ENCODE measurements at places on chromosomes 16 and 17.

- no peak for DNase-seq
Measured at GRCh38 chr16:74700438-74701225, at the start of gene MLKL. Gene MLKL (minus strand): TSS chr16:74700862. CDS start chr16:74695757, 5,105 bp downstream.

DNA sequence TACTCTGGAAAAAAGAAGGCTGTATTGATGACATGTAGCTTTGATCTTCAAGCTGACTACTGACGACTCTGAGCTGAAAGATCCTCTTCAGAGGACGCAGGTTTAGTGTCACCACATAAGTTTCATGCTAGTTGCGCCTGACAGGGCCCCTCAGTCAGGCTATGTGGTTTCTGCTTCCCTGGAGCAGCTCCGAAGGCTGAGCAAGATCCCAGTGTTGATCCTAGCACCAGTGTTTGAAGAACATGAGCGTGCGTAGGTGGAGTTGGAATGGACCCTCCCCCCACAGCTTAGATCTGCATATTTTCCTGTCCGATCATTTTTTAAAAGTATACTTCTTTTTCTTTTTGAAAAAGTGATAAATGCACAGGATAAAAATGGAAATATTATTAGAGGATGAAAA is 17.3 kb downstream of the BANP start:
- DNase-seq, result no peak

DNA sequence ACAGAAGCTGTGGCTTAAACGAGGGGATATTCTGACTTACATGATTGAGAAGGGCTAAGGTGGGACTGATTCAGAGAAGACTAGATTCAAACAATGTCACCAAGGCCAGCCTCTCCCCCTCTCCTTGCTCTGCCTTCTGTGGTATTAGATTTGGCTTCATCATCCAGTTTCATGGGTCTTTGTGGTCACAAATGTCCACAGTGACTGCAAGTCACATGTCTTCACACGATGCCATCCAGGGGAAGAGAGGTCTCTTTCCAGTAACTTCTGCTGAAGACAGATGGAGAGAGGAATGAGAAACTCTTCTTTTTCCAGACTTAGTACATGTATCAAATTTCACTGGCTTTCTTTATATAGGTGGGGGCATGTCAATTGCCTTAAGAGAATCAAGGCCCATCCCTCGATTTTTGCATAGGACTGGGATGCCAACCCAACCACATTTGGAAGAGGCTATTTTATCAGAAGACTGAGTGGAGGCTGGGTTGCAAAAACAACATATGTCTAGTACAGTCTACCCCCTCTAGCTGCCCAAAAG is 57.3 kb upstream of the HNF1B start:
- DNase-seq, result no peak

GRCh38 chr17:75979705-75980187 is 706 bp downstream of the TEN1 start:
- DNase-seq, result no peak

- DNase-seq, result no peak
Measured at GRCh38 chr17:1736348-1737281, 6.1 kb upstream of the SERPINF2 start.

- no peak for DNase-seq
Measured at GRCh38 chr17:79038545-79039135, 14.7 kb downstream of the C1QTNF1 start.

- no peak for DNase-seq
Measured at GRCh38 chr16:35152067-35152627, 1692.7 kb downstream of the TP53TG3F start.

DNA sequence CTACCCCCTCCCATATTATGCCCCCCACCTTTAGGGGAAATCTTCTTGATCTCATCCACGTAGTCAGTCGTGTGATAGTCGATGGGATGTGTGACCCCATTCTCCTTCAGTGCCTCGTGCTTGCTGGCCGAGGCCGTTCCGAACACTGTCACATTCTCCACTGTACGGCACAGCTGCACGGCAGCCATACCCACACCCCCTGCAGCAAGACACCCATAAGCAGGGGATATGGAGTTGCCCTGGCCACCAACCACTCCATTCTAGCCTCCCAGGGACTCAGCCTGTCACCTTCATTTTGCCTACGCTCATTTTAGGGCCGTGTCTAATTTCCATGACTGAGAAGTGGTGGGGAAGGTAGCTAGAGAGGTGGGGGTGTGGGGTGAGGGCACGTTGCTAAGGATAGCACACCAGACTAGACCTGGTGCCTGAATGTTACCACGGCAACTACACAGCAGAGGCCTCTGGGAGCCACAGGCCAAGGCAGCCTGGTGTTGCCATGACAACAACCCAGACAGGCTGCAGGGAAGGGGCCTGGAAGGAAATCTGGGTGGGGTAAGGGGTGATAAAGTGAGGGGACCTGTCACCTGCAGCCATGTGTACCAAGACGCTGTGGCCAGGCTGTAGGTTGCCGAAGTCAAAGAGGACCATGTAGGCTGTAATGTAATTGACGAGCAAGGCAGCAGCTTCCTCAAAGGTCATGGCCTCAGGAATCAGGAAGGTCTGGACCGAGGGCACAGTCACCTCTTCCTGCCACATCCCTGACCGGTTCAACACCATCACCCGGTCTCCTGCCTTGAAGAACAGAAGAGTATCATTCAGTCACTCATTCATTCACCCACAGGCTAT is 4.0 kb downstream of the VAT1 start:
- DNase-seq, result no peak

DNA sequence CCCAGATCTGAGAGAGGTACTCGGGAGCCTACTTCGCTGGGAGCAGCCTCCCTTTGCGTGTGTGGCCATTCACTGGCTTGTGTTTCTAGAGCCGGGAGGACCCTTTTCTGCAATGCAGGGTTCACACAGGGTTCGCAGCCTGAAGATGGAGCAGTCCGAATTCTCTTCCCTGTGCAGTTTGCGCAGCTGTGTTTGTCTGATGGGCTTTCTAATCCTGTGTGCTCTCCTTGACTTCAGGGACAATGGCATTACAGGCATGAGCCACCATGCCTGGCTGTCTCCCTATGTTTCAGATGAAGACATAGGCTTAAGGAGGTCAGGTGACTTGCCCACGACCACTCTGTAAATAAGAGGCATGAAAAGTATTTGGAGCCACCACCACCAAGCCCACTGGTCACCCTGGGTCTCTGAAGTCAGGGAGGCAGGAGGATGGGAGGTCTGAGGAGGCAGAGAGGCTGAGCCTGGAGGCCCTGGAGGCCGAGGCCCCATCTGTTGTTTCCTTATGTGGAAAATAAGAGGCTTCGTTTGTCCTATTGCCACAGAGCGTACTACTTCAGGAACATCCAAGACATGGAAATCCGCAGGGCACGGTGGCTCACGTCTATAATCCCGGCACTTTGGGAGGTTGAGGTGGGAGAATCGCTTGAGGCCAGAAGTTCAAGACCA is 5.0 kb upstream of the STH start:
- no peak for DNase-seq

- no peak for DNase-seq
Measured at GRCh38 chr16:11474617-11475291, 112.0 kb downstream of the LITAF start.

GRCh38 chr17:60971515-60972369 is 294.1 kb downstream of the BCAS3 start:
- DNase-seq, result peak; percentile 46

DNA sequence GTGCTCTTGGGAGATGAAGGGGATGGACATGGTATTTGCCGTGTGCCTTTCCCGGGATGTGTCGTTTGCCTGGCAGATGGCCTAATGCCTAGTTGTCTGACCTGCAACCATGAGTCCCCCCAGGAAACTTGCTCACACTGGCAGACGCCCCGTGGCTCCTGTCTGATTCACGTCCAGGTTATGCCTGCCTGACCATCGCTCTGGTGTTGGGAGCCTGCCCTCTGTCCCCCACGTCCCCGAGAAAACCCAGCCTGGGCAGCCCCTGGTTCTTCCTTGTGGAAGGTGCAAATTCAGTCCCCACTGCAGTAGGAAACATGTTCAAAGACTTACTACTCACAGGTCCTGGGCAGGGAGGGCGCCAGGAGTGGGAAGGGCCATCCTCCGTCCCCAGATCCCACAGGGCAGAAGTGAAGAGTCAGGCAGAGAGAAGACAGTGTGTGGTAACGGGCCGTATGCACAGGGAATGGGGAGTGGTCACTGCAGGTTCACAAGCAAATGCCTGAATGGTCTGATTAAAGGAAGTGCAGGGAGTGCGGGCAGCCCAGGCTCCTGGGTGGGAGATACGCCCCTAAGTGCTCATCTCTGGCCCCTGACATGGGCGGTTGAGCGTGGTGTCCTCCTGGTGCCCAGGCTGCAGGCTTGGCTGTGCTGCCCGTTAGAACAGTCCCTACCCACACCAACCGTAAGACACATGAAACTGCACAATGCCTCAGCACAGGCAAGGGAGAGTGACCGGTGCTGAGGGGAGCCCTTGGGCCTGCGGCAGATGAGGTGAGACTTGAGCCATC is 4.2 kb upstream of the SNAI3 start:
- no peak for DNase-seq

GRCh38 chr17:82217530-82218204 is 5.0 kb upstream of the CCDC57 start:
- no peak for DNase-seq

- no peak for DNase-seq
Measured at GRCh38 chr17:63439687-63440086, 6.4 kb downstream of the CYB561 start.

GRCh38 chr17:72332367-72332766 is 211.5 kb downstream of the SOX9 start:
- no peak for DNase-seq

DNA sequence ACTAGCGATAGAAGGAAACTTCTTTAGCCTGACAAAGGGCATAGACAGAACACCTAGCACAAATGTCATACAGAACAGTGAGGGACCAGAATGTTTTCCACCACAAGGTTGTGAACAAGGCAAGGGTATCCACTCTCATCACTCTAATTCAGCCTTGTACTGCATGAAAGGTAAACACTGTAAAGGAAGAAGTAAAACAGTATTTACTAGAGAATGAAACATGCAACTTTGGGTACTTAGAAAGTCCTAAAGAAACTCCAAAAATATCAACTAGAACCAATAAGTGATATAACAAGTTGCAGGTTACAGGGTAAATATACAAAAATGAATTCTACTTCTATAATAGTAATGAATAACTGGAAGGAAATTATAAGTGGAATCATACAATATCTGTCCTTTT is 32.2 kb downstream of the BRIP1 start:
- DNase-seq, result no peak

GRCh38 chr16:2090777-2091546 is 43.2 kb downstream of the TSC2 start:
- DNase-seq, result no peak

GRCh38 chr17:8210761-8211458 is 535 bp upstream of the AURKB start:
- DNase-seq, result no peak

GRCh38 chr17:18038149-18038850 is 668 bp downstream of the ATPAF2 start:
- no peak for DNase-seq

DNA sequence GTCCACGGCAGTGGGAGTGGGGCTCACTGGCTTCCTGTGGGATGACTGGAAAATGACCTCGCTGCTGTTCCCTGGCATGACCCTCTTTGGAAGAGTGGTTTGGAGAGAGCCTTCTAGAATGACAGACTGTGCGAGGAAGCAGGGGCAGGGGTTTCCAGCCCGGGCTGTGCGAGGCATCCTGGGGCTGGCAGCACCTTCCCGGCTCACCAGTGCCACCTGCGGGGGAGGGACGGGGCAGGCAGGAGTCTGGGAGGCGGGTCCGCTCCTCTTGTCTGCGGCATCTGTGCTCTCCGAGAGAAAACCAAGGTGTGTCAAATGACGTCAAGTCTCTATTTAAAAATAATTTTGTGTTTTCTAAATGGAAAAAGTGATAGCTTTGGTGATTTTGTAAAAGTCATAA is 7.8 kb upstream of the RNF213 start:
- DNase-seq, result peak; percentile 20

- DNase-seq, result no peak
Measured at GRCh38 chr16:86038926-86039310, 140.0 kb downstream of the IRF8 start.

- DNase-seq, result no peak
Measured at GRCh38 chr17:74573169-74573568, 5.9 kb upstream of the CD300H start.

DNA sequence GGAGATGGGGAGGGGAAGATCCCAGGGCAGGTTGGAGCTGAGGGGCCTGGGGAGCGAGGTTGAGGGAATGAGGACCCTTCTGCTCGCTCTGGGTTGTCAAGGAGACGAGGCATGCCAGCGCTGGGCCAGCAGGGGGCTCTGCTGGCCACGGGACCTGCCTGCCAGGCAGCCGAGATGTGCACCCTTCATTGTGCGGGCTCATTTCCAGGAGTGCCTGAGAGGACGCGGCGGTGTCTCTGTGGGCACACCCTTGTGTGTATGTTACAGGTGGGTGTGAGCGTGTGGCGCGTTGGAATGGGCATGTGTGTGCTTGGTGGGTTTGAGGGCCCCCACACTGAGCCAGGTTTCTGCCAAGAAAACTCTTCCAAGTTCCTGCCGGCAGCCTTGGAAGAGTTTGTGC is 15.9 kb downstream of the ARHGAP23 start:
- DNase-seq, result no peak

DNA sequence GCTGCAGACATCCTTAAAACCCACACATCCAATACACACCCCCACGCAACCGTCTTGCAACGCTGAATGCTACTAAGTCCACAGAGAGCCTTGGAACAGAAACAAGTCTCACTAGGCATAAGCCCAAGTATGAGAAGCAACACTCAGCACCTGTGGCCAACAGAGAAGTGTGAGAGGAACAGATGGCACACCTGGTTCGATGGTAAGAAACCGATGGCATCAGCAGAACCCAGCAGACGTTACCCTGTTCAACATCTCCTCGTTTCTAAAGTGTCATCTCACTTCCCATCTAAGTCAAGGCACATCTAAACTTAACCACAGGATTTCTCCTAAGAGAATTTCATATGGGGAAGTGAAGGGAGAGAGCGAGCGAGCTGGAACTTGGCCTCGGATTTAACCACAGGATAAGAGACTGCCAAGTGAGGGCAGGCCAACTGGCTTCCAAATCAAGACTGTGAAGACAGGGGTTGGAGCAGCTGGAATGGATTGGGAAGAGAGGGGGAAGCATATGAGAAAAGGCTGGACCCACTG is 41.0 kb downstream of the NXPH3 start:
- DNase-seq, result no peak

- no peak for DNase-seq
Measured at GRCh38 chr16:30874244-30874820, 19.5 kb downstream of the BCL7C start.

- no peak for DNase-seq
Measured at GRCh38 chr17:14918540-14918939, 346.6 kb downstream of the PMP22 start.

GRCh38 chr17:5588584-5588983 is 4.3 kb upstream of the NLRP1 start:
- DNase-seq, result no peak

GRCh38 chr16:12323007-12323758 is 346.6 kb downstream of the SNX29 start:
- no peak for DNase-seq

DNA sequence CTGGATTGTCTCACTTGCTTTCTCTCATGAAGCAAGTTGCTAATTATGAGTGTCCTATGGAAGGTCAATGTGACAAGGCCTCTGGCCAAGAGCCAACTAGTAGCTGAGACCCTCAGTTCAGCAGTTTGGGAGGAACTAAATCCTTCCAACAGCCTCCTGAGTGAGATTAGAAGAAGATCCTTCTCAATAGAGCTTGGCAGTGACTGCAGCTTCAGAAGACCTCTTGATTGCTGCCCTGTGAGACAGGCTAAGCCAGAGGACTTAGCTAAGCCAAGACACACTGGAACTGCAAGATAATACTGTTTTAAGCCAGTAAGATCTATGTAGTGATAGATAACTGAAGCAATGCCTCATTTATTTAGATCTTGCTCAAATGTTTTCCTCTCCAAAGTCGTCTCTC is 34.3 kb downstream of the PCTP start:
- DNase-seq, result no peak

GRCh38 chr17:34781571-34782108 is 179.6 kb downstream of the CCT6B start:
- DNase-seq, result no peak

GRCh38 chr16:68275611-68276191 is 11.4 kb downstream of the SLC7A6 start:
- DNase-seq, result no peak
